ENCODE measurements at places on chromosomes 1 and 21.
A peak's percentile ranks its signal among the peaks of the same experiment; 100 is the strongest.

GRCh38 chr1:93805027-93805610 is 73.9 kb downstream of the DNTTIP2 start:
- DNase-seq = no peak

- no peak for DNase-seq
Measured at GRCh38 chr1:198605406-198605805, 33.4 kb upstream of the PTPRC start.

DNA sequence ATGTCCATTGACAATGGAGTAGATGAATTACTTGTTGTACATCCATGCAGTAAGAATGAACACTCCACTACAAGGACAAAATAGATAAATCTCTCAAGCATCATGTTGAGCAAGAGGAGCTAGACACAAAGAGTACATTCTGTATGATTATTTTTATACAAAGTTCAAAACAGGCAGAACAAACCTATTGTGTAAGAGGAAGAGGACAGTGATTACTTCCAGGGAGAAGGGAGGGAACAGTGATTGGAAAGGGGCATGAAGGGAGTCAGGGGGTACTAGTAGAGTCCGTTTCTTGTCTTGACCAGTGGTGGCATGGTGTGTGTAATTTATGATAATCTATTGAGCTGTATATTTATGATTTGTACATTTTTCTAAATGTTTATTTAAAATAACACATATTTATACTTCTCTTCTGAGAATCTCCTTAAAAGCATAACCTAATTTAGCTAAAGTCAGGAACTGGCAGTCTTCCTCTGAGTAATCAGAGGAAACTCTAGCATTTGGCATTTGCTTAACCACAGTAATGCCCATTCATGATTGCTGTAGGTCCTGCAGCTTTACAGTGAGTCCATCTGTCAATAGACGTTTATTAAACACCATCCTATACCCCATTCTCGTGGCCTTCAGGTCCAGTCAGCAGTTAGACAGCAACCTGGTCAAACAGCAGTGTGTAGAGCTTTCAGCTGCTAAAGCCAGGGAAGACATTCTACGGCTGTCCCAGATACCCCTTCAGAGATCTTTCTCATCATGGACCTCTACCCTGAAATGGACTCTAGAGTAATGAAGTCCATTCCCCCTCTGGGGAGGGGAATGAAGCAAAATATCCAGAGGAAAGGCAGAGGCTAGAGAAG is 114.1 kb upstream of the GALNT2 start:
- peak; percentile 65 for DNase-seq

- no peak for DNase-seq
Measured at GRCh38 chr1:10451287-10451686, 1.5 kb downstream of the CORT start.

DNA sequence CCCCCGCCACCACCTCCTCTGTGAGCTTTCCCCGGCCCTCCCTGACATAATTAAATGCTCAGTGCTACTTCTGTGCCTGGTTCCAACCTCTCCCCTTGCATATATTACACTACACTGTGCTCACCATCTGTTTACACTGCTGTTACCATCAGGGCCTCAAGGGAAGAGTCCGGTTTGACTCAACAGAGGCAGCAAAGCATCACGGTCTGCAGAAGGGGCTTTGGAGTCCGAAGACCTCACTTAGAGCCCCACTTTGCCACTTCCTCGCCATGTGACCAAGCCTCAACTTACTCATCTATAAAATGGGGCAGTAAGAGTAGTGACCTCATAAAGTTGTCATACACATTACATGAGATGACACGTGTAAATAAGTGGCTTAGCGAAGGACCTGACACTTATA is 27.4 kb downstream of the KCNN3 start:
- no peak for DNase-seq

DNA sequence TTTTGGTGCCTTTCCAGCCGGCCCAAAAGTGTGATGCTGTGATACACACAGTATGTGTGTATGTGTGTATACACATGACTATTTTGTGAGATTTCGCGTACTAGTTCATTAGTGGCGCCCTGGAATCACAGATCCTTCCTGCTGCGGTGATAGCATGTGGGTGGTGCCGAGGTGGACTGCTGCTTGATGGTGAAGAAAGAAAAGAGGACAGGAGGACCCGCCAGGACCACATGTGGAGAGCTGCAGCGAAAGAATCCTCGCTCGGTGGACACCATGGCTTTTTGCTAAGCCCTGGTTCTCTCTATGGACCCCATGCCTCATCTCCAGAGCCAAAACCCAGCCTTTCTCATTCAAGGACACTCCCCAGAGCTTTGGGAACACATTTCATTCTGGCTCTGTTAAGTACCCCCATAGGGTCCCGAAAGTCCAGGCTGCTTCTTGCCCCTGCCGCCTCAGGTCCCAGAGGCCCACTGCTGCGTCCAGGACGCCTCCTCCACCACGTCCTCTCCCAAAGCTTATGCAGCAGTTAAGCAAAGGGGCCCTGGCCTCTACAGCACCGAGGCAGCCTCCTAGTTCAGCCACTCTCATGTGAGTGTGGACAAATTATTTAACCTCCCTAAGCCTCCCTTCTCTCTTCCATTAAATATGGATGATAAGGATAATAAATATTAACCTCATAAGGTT is 32.8 kb upstream of the COX20 start:
- no peak for DNase-seq

DNA sequence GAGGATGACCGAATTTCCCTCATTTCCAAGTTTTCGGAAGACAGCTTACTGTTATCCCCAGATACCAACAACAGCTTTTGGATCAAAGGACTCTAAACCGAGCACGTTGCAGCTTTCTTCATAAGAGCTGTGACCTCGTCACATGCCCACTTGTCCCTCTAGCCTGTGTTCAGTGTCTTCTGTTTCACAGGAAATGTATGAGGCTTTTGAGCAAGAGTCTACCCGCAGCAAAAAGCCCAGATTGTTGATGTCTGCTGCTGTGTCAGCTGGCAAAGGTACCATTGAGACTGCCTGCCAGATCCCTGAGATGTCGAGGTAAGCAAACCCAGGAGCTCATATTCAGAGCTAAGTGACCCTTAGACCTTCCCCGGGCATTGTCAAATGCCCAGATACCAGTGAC is 24.1 kb downstream of the CHI3L2 start:
- no peak for DNase-seq

GRCh38 chr1:216690603-216691002 is 32.6 kb downstream of the ESRRG start:
- no peak for DNase-seq

- no peak for DNase-seq
Measured at GRCh38 chr21:25539606-25540005, 67.7 kb downstream of the MRPL39 start.

DNA sequence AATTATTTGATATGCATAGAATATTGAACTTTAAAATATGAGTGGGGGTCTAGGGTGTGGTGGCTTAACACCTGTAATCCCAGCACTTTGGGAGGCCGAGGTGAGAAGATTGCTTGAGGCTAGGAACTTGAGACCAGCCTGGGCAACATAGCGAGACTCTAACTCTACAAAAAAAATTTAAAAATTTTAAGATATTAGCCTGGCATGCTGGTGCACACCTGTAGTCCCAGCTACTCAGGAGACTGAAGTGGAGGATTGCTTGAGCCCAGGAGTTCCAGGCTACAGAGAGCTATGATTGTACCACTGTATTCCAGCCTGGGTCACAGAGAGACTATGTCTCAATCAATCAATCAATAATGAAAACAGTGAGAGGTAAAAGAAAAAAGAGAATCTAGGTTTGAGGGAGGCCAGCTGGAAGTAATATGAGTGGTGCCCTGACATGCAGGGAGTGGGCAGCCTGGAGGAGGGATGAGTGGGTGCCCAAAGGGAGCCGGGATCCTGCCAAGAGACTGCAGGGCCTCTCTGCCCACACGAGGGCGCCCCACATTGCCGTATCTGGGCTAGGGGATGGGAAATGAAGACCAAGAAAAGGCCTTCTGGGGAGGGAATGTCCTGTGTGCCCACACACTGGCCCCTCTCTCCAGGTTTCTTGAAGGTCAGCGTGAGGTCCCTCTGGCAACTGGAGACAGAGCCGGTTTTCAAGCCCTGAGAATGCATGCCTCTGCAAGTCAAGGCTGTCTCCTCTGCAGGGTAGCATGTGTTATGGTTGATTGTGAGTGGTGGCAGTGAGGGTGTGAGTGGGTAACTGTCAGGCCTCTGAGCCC is 93.9 kb upstream of the PPM1J start:
- DNase-seq = peak; percentile 73

DNA sequence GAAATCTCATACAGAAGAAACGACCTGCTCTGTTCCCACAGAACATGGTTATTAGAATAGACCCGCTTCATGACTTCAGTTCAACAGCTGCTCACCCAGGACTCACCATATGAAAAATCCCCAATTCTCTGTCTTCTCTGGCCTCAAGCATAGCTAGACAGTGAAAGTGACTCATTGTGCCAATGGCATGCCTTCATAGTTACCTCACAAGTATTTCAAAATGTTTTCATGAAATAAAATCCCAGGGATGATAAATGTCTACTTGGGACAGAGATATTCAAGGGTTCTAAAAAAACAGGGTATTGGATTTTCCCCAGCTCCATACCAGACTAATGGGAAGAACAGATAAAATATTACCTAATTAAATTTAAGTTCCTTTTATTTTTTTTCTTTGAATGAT is 82.3 kb downstream of the NOTCH2 start:
- DNase-seq = peak; percentile 84

DNA sequence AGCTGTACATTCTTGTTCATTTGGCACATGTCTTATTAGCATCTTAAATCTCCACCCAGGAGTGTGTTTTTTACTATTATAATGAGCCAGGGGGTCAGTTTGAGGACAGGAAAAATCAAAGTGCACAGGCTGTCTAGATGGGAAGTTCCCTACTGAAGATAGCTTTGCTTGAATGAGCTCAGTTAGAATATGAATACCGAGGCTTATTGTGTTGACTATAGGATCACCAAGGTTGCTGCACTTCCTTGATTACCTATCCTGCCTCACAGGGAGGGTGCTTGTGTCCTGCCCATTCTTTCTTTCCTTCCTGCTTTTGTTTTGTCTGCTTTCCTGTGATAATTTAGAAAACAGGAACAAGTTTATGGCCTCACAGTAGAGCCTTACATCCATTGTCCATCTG is 16.3 kb downstream of the PHGDH start:
- no peak for DNase-seq

- no peak for DNase-seq
Measured at GRCh38 chr21:10463156-10463555, 58.2 kb upstream of the TPTE start.

- DNase-seq = peak; percentile 81
Measured at GRCh38 chr1:67766141-67766978, 66.9 kb downstream of the GNG12 start.

- DNase-seq = no peak
Measured at GRCh38 chr1:58654322-58654721, 45.5 kb downstream of the MYSM1 start.

DNA sequence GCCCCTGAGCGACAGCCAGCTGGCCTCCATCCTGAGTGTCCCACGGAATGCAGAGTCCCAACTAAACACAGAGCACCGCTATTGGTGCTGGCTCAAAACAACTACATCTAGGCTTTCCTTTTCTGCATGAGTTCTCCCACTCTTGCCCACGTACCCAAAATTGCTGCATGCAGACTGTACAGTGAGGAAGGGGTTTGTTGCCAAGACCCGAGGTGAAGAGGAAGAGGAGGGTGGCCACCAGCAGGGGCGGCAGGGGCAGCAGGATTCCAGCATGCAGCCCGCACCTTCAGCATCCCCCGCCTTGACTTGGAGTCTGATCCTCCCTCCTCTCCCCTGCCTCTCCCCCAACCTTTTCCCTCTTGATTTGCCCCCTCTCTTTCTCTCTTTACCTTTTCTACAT is 8.0 kb downstream of the S100A9 start:
- no peak for DNase-seq

DNA sequence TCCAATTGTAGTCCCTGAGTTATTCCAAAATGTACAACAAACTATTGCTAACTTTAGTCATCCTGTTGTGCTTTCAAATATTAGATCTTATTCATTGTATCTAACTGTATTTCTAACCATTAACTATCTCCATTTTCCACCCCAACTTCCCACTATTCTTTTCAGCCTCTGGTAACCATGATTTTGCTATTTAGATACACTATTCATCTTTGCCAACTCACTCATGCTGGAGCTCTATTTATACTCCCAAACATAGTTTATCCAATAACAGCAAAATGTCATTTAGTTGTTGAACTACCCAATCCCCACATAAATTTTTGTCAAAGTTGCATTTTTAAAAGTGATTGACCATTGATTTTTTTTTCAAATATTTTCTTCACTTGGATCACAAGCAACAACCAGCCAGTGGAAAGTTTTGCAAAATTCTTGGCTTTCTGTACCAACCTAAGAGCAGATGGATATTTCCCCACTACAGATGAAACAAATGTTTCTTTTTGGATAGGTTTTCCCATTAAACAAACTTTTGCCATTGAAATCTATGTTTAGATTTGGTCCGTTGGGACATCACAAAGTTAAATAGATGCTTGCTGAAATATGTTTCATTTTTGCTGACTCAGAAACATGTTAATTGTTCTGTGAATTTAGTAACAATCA is 866.0 kb downstream of the LTN1 start:
- no peak for DNase-seq

GRCh38 chr1:237670302-237670701 is 220.4 kb downstream of the ZP4 start:
- DNase-seq = no peak

DNA sequence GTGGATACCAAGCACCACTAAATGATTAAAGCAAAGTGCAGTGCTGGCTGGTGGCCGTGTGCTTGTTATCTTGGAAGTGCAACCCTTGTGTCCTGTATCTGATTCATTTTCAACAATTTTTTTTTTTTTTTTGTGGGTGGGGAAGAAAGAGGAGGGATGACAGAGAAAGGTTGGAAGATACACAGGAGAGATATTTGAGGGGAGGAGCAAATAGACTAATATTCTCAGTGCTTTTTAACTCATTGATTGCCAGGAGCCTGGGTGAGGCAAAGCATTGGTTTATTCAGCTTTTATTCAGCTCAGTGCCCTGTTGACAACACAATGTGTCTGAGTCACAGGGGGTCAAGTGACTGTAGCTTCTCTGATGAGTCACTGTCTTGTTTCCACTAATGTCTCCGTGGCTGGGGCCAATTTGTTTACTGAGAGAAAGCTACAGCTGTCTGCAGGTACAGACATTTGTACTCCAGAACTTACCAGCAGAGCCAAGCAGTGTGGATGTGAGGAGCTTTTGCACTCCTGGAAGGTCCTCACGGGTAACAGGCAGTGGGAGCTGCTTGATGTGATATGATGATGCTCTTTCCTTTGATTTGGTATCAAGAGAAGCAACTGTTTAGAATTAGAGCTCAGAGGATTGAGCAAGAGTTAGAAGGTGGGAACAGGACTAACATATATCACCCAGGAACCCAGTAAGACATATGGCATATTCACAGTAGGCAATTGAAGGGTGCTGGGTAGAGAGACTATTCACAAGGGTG is 23.6 kb upstream of the DNM3 start:
- DNase-seq = peak; percentile 86

DNA sequence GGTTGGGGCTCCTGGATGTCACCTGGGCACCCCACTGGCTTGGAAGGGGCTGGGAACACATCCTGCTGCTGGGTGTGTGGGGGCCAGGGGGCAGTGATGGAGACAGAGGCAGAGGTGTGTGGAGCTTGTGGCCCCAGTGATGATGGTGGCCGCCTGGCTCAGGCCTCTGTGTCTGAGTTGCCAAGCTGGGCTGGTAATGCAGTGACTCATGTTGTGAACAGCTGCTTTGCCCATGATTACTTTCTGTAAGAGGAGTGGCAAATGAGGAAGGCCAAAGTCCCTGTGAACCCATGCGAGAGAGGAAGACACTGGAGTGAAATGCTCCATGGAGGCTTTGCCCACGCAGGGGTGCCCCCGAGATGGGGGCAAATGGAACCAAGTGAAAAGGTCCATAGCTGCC is 86.8 kb downstream of the KCNJ6 start:
- DNase-seq = peak; percentile 43
